ENCODE measurements at places on chromosomes 13 and 19.

GRCh38 chr13:39815345-39816111 is 160.1 kb downstream of the COG6 start:
- DNase-seq, result no peak

GRCh38 chr13:40563350-40564125 is 102.9 kb downstream of the FOXO1 start:
- no peak for DNase-seq

DNA sequence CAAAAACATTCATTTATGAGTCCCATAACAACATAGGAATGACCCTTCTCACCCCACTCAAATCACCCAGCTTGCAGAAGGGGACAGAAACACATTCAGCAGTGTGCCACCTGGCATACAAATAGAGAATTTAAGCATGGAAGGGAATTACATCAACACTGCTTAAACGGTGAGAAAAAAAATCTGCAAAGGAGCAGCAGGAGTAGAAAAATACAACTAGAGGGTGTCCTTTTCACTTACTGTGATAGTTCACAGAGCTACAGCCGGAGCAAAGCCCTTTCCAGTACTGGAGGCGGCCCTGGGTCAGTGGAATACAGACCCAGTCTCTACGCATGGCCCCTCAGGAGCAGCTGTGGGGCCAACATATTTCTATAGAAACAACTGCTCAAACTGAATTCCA is 764.3 kb upstream of the ARGLU1 start:
- DNase-seq, result no peak

DNA sequence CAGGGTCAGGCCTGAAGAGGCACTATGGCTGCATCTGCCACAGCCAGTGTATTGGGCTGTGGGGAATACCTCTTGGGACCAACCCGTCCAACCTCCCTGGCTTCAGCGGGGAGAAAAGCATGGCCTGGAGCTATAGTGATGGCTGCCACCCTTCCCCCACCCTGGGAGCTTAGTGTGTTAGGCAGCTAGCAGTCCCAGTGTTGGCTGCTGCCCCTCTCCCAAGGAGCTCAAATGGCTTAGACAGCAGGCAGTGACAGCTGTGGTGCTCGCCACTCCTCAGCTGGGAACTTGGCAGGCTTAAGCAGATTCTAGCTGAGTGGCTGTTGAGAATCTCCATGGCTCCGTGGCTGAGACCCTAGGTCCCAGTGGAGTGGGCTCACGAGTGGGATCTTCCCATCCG is 19.7 kb downstream of the ACOD1 start:
- DNase-seq, result no peak

- DNase-seq, result no peak
These were observed 39.3 kb upstream of the KL start for GRCh38 chr13:32976912-32977311.

DNA sequence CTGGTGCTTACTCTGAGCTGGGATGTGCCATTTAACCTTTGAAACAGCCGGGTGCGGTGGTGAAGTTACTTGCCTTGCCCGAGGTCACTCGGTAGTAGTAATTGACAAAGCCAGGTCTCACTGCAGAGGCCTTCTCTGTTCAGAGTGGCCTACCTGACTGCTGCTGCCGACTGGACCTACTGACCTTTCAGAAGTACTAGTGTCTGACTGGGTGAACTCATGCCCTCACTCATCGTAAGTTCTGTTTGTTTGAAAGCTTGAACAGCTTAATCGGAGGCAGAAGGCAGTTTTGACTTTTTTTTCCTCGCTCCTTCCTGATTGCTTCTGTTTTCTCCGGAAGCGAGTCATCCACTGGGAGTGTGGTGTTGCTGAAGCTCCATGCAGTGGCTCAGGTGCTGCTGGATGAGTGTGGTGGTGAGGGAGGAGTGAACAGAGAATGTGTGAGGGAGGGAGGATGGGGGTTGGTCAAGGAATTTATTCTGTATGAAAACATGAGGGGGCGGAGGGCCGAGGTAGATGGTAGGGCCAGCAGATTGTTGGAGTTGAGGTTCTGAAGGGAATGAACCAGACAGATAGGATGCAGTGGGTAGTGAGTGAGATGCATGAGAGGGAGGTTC is 2.7 kb downstream of the SPINT2 start:
- peak; percentile 27 for DNase-seq

- no peak for DNase-seq
These were observed 755.3 kb downstream of the UQCRFS1 start for GRCh38 chr19:28457620-28458019.

- no peak for DNase-seq
These were observed 1.2 kb downstream of the PTPRS start for GRCh38 chr19:5339198-5339949.

GRCh38 chr13:27188239-27188638 is 16.6 kb upstream of the USP12 start:
- DNase-seq, result no peak

- DNase-seq, result peak; percentile 95
These were observed at the start of the genes NDUFA7 and RPS28 for GRCh38 chr19:8321067-8321985. TSS of gene NDUFA7 (minus strand) at chr19:8321375. CDS start at chr19:8321358, 17 bp downstream. TSS of gene RPS28 (plus strand) at chr19:8321496. CDS start at chr19:8321531, 35 bp downstream.

DNA sequence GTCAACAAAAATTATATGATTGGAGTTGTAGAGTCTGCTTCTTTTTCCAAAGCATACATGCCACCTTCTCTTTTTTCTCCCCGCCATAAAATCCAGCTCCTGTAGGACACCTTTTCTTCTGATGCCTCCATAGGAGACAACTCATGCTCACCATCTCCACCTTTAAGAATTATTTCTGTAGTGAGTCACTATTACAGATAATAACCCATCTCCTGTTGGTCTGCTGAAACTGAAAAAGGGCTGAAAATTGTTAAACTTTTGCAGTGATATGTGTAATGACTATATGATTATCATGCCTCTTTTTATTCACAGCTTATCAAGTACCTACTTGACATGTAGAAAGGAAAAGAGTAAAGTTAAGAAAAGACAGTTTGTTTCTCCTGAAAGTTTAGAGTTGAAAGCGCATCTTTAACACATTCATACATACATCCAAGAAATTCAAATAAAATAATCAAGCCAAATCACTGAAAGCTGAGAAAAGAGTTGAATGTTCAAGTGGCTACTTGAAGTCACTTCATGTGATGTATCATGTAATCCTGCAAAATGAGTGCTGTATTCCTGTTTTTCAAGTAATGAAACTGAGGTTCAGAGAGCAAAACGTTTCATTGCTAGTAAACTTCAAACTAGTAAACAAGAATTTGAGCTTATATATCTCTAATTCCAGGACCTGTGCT is 35.5 kb upstream of the LPAR6 start:
- no peak for DNase-seq

- DNase-seq, result peak; percentile 93
These were observed 686 bp downstream of the SETDB2 start for GRCh38 chr13:49444524-49445395.

GRCh38 chr13:48066310-48066989 is 28.5 kb downstream of the MED4 start:
- DNase-seq, result no peak

DNA sequence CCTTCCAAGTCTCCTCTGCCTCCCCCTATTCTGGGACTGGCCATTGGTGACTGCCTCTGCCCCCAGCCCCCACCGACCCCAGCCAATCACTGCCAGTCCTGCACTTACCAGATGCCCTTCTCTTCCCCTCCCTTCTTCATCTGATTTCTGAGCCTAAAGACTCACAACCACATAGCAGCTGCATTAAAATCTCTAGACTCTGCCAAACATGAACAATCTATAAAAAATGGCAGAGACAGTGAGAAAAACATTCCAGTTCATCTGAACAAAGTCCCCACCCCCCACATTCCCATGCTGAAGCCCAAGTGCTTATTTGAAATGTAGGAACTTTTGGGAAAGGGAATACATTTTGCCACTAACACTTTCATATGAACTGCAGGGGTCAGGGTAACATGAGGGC is 60.8 kb downstream of the KCTD12 start:
- DNase-seq, result no peak

GRCh38 chr13:44104197-44104490 is 224.4 kb downstream of the LACC1 start:
- no peak for DNase-seq

GRCh38 chr19:12872941-12873890 is 8.0 kb downstream of the DNASE2 start:
- peak; percentile 63 for DNase-seq

DNA sequence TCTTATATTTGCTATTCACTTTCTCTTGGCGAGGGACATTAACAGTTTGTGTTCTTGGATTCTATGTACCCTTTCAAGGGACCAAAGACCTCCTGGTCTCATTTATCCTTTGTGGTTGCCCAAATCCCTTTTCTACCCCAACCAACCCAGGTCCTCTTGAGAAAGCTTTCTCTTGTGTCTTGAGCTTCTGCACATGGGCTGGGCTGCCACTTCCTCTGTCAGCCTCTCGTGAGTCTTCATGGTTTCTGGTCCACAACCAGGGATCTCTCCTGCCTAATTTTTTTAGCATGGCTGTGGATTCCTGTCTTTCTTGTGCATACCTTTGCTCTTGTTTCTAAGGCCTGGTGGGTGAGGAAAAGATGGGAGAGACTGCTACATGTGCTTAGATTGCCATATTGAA is 14.9 kb downstream of the TIMM13 start:
- no peak for DNase-seq

DNA sequence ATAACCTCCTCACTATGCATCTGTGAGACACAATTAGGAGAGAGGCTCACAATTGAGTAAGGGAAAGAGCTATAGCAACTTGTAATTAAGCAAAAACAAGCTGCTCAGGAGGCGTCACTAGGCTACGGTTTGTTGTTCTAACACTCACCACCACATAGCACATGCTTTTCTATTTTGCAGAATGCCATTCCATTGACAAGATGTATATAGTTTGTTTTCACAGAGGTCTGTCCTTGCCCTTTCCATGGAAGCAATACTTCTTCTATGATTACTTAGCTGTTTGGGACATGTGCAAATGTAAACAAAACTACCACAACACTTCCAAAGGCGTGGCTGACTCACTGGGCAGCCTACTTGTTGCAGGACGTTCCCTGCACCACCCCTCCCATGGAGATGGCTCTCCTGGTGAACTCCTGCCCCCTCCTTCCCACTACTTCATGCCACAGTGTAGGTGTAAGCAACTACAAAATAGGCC is 33.9 kb upstream of the FAM216B start:
- peak; percentile 11 for DNase-seq

DNA sequence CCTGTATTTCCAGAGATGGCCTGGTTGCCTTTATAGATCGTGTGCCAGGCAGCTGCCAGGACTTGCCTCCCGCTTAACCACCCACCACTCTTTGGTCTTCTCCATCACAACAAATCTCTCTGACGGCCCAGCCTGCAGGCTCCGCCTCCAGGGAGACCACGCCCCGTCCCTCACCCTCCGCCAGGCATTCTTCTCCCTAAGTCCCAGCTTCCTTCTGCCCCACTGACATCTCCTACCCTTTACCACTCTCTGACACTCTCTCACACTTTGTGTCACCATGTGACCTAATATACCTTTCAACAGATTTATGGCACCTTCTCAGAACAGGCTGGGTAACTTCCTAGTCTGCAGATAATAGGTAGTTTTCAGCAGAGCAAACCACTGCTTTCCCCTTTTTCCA is 95.1 kb downstream of the CAB39L start:
- DNase-seq, result no peak

DNA sequence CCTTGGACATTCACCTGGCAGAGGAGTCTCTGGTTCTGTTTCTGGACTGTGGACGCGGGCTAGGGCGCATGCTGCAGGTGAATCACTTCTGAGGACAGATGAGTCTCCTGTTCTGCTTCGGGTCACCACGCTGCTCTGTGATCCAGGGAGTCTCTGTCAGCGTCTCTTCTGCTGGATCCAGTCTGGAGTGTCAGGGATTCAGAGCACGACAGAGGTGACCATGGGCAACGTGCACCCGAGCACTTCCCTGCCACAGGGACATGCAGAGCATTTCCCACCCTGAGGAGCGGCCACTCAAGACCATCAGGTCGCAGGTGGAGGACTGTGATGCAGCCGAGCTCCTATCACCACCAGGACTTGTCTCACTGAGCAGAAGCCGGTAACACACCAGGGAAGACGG is 24.4 kb upstream of the LILRA2 start:
- DNase-seq, result no peak

DNA sequence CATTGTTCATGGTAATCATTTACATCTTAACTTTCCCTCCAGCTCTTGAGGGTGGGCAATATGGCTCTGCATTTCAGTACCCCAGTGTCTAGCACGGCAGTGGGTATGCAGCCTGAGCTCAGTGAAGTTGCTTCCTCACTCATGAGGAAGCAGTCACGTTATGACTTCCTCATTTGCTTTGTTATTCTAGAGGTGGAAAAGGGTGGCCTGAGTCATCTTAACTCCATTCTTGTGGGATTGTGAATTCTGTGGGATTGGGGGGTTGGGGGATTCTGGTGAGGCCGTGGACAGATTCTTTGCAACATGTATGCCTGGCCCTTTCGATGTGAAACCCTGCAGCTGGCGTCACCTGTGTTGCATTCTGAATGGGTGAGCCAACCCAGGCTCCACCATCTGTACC is 406.7 kb upstream of the ZNF507 start:
- no peak for DNase-seq

DNA sequence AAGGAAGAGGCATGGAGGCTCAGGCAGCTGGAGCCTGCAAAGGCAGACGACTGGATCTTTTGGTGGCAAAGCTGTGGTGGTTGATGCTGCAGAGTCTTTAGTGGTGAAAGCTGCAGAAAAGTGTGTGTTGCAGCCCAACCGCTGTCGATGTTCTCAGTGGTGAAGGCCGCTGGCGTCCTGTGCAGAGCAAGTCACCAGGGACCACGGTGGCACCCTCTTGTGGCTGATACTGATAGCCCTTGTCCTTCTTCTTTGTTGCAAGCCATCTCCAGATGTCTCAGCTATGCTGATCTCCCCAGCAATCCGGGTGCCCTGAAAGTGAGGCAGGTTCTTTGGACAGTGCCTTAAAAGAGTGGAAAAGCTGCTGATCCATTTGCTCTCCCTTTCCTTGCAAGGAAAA is 610.9 kb upstream of the PCDH9 start:
- no peak for DNase-seq

GRCh38 chr19:47663911-47664771 is 49.1 kb upstream of the EHD2 start:
- DNase-seq, result no peak

GRCh38 chr13:43424412-43424811 is 362.4 kb downstream of the ENOX1 start:
- no peak for DNase-seq

DNA sequence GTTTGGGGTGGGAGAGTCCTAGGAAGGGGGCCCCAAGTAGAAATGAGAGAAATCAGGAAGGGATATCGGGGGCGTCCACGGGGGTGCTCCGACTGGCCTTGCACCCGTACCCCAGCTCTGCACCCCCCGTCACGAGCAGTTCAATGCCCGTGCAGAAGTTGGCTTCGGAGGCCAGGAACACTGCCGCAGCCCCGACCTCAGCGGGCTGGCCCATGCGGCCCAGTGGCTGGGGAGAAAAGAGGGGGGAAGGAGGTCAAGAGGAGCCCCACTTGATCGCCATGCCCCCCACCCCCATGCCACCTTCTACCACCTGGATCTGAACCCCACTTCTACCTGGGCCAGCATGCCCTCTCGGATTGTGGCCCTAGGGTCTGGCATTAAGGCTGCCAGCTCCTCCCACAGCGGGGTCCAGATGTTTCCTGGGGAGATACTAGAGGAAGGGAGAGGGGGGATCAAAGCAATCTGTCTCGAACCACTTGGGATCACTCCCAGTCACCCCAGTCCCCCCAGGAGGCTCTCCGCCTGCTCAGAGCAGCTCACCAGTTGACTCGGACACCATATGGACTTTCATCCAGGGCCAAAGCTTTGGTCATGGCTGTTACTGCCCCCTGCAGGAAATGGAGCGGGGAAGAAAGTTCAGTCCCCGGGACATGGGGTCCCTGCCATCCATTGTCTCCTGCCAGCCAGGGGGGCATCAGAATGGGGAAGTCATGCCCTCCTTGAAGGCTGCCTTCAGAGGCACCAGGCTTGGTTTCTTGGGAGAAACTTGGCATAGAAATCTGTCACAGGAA is 2.5 kb upstream of the BCAT2 start:
- no peak for DNase-seq

- DNase-seq, result no peak
These were observed 6.5 kb downstream of the R3HDM4 start for GRCh38 chr19:906480-906879.
